ENCODE measurements at places on chromosomes 1 and 21.

- no peak for DNase-seq
Observed at GRCh38 chr21:46153247-46154154, 1.9 kb downstream of the FTCD start.

DNA sequence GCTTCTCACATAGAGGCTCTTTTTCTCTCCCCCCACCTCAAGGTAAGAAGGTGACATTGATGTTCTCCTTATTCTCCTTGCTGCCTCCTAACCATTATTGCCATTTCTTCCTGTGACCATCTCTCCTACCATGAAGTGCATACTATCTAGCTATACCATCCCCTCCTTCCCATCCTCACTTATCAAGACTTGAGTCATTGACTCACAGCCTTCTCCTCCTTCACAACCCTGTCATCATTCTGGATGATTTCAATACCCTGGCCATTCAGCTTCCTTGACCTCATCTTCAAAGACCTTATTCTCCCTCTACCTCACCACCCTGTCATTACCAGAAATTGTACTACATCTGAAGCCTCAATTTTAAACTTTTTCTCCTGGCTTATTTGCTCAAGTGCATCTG is 10.9 kb upstream of the HIPK1 start:
- DNase-seq, result no peak

DNA sequence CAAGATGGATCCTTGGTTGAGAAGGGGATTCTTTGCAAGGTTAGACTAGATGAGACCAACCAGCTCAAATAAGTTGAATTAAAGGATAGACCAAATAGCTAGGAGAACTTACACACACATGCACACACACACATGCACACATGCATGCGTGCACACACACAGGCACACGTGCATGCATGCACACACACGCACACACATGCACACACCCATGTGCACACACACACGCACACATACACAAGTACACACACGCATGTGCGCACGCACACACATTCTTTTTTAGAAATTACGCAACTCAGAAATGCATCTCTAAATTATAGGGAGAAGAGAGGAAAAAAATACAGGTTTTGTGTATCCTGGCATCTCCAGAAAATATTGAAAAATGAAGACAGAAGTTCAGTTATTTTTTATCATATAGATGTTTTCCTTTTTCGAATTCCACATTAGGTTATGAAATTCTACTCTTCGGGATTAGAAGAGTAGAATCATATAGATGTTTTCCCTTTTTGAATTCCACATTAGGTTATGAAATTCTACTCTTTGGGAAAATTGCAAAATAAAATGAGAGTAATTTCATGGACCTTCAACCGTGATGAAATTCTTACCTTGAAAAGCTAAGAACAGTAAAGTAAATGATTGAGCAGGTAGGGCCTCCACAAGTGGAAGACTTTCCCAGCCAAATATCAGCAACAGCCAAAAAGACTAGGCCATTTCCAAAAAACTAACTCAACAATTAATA is 243.2 kb upstream of the USP25 start:
- no peak for DNase-seq

DNA sequence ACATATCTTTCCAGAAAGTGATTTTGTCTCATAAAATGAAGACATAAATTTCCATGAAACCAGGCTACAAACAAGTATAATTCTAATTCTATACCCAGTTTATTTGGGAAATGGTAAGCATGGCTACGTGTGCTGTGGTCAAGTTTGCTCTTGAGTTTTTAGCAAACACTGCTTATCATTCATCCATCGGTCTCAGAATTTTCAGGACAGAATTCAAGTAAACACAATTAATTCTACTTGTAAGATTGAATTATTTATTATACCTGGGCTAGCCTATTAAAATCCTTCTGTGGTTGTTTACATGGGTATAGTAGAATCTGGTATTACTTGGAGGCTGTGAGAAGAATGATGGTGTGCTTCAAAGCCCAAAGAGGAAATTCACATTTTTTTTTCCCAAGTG is 68.3 kb downstream of the CHIA start:
- DNase-seq, result no peak

DNA sequence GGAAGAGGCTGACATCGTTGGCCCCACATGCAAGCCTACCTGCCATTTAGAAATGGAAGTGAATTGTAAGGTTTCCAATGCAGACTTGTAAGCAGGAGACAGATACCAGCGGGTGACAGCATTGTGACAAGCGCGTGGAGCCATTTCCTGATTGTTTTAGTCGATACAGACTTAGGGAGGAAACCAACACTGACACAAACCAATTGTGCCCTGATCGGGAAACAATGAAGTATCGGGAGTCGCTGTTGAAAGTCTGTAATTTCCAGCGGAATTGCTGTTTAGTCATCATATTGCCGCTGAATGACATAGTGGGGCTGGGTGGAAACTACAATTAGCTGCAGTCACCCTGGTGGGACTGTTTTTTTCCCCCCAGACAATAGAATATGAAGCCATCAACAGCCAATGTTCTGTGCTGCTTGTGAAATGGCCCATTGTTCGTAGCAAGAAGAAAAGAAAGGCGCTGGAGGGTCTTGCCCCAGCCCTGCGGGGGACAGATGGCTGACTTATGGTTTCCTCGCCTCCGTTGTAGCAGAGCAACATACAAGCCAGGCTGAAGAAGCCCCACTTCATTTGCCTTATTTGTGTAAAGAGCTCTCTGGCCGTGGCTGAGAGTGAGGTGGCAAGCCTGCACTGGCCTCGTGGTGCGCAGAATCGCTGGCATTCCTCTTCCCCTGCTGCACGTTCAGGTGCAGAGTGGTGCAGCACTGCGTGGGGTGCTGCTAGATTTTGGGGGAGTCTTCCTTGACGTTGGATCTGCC is 462.7 kb downstream of the CAMTA1 start:
- DNase-seq, result no peak

GRCh38 chr1:75328691-75329090 is 194.5 kb downstream of the LHX8 start:
- DNase-seq, result no peak

GRCh38 chr21:14454016-14455009 is 71.4 kb upstream of the HSPA13 start:
- DNase-seq, result no peak

GRCh38 chr21:43731891-43732711 is 13.2 kb downstream of the PDXK start:
- DNase-seq, result no peak

DNA sequence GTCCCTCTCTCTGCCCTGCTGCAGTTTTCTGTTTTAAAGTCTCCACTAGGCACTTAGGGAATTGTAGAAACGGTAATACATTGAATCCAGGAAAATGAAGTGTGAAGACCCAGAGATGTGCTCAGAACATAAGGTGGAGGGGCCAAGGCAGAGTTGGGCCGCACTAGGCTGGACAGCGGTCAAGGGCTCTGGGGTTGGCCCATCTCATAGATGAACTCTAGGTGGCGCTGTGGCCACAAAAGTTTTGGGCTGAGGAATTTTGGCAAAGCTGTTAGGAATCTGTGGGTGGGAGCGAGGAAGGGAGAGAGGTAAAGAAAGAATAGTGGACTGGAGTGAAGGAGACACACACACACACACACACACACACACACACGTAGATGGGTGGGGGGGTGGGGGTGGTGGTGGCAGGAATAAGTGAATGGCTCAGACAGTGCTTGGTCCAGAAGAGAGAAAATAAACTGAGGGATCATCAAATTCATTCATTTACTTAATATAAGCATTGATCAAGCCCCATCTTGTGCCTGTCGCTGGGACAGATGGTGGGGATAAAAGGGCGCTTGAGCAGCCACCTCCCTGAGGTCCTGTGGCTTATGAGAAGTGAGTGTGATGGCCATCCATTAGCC is 258.5 kb downstream of the TRABD2B start:
- DNase-seq, result no peak

- no peak for DNase-seq
Observed at GRCh38 chr21:19237608-19238007, 834.0 kb upstream of the TMPRSS15 start.

- DNase-seq, result no peak
Observed at GRCh38 chr21:46181436-46181835, 2.8 kb downstream of the SPATC1L start.

GRCh38 chr1:48025076-48025475 is 27.9 kb upstream of the TRABD2B start:
- DNase-seq, result peak; percentile 27

GRCh38 chr1:55180075-55180670 is 35.0 kb downstream of the USP24 start:
- no peak for DNase-seq

DNA sequence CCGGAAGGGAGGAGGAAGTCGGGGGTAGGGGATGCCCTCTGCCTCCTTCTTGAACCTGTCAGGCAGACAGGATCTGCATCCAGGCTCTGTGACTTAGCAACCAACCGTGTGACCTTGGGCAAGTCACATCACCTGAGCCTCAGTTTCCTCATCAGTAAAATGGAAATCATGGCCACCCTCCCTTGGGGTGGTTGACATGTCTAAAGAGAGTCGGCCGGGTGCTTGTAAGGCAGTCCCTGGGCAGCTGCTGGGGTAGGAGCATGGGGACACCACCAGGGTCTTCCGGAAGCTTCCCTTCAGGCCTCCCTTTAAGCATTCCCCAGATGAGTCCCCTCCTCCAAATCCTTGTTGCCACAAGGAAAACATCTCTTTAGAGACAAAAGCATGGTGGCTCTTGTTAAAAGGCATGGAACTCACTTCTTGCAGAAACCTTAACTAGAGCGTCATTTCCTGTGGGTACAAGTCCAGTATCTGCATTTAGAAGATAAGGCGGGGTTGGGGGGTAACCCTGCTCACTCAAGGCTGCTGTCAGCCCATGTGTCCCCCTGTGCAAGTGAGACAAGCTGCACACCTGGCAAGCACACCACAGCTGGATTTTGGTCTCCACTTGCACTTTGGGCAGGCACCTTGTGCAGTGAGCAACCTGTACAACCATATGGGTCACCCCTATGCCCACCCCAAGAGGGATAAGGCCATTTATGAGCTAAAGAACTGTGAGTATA is 10.4 kb downstream of the CLCNKB start:
- no peak for DNase-seq

DNA sequence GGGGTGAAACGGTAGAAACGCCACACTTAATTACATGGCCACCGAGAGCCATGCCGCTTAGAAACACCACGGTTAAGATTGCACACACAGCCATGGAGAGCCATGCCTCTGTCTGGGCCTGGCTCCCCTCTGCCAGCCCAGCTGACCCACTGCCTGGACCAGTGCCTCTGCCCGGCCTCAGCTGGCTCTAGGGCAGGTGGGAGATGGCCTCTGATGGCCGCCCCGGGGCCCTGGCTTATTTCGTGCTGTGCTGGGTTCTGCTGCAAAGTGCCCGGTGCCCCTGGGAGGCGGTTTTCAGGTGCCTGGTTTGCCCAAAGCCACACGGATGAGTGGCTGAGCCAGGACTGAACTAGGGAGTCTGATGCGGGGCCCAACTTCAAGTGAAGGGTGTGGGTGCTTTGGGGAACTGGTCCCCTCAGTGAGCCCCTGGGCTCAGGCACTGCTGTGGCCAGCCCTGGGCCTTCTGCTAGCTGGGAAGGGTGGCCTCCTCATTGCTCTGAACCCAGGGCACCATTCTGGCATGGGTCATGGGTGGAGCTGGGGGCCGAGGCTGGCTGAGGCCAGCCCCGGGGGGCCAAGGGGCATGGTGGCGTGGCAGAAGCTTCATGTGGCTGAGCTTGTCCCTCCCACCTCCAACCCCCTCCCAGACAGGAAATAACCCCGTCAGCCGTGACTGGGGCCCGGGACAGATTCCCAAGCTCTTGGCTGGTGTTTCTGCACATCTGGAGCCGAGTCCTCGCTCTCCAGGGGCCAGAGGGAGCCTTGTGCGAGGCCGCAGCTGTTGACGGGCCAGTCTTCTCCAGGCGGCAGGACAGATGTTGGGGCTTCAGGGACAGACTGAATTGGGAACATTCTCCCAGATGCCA is 1.9 kb upstream of the GPR153 start:
- no peak for DNase-seq

DNA sequence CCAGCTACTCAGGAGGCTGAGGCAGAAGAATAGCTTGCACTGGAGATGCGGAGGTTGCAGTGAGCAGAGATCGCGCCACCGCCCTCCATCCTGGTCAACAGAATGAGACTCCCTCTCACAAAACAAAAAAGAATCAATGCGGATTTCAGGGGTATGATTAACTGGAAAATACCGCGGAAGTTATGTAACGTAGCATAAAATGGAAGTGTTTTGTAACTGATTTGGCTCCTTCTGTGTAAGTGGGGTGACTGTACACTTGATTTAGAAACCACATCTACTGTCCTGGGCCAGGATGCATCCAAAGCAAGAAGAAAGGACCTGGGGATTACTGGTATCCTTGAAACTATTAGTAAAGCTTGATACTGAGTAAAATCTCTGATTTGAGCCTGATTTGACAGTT is 3.1 kb upstream of the VAMP4 start:
- no peak for DNase-seq

DNA sequence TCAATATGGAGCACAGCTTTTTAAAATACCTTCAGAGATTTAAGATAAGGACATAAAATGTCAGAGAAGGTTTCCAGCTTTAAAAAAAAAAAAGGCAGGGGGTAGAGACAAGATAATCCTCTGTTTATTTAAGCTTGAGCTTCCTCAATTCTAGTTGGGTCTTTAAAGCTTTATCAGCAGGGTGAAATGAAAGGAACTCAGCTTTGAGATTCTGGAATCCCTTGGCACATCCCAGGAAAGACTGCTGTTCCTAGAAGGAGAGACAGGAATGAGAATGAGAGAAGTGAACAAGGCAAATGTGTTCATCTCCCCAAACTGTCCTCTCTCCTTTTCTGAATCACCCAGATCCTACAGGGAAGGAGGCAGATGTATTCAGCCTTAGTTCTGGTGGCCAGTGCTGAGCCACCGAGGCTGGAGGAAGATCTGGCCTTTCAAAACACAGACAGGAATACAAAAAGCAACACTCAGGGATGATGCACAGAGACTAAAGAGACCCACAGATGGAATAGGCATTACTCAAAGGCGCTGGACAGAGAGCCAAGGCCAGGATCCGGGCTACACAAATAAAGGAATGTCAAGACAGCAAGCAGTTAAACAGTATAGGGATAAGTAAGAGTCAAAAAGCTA is 385.8 kb upstream of the DUSP10 start:
- DNase-seq, result no peak

DNA sequence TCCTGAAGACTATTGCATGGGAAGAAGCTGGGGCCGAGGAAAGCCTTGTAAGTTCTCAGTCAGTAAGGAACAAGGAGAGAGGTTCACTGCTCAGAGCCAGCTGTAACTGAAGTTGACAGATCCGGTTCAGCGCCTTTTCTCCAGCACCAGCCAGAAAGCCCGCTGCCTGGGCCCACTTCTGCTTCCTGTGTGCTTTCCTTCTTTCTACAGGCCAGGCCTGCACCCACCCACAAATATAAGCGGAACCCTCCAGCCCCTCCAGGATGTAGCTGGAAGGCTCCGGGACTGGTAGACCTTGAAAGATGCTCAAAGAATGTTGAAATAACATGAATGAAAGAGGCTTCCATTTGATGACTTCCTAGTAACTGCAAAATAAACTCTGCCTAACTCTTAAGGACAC is 38.8 kb downstream of the PARP1 start:
- no peak for DNase-seq

All from NCI-H1417 treated with DMSO at 0.1 percent for 48 hours (cell line).